ENCODE measurements at places on chromosomes 12 and 14.

GRCh38 chr12:32395026-32395425, 4.3 kb upstream of the FGD4 start:
- no peak for DNase-seq

GRCh38 chr14:55245657-55246268, 25.5 kb upstream of the FBXO34 start:
- DNase-seq: peak; percentile 46

DNA sequence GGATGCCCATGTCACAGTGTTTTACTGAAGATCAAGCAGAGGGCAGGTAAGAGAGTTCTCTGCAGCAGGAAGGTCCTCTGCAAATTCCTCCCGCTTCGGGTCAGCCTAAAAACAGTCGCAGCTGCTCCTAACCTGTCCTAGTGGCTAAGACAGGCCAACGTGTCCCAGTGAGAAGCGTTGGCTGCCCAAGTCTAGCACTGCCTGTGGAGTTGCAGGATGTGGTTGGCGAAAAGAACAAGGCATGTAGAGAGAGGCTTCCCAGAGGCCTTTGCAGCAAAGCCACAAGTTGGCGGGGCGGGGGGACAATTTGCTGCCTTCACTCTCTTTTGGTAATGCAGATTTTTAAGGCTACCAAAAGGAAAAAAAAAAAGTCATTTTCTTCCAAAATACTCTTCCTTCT, 340.1 kb downstream of the BCL11B start:
- no peak for DNase-seq

DNA sequence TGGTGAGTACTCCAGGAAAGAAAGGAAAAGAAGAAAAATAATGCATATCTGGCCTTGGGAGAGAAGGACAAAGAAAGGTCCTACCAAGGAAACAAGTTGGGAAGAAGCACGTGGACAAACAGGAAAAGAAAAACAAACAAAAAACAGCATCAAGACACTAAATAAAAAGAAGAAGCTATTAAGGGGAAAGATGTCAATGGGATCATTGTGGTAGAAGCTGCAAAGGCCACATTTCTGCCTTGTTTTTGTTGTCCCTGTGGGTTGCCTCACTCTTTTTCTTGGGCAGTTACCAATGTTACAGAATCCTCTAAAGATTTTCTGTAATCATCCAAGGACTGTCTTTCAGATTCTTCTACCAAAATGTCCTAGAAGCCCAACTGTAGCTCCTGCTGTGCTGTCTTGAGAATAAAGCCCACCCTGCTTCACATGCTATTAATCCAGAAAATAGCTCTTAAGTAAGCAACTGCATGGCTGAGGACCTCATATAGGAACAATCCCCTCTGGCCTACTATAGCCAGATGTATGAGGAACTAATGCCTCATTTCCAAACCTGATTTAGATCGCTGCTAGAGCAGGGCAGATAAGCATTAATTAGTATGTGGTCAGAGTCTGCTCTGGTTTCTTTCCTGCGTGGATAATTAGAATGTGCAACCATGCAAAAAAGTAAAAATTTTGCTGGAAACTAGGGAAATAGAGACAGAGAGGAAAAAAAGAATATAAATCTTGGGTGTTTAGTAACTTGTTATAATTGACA, 10.2 kb upstream of the CPNE8 start:
- no peak for DNase-seq

DNA sequence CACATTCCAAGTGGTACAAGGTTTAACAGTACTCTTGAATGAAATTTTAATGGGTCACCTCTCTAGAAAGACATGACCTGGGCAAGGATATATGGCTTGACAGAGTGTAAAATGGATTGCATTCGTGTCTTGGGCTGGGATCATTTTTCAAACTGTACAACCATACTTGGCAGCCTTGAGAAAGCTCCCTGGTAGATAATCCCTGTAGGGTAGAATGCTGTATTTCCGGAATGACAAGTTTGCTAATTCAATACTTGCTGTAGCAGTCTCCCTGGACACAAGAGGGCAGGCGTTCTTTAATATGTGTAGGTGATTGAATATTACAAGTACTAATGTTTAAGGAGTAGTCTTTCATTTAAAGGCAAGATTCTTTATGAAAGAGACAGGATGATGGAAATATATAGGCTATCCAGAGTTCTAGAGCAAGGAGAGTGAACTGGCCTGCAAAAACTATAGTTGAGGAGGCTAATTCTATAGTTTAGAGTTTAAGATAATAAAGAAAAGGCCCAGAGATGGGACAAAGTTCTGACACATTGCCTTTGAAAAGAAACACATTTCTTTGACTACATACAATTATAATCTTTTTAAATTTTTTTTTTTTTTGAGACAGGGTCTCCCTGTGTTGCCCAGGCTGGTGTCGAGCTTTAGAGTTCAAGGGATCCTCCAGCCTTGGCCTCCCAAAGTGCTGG, 53.4 kb downstream of the PLBD1 start:
- peak; percentile 22 for DNase-seq

DNA sequence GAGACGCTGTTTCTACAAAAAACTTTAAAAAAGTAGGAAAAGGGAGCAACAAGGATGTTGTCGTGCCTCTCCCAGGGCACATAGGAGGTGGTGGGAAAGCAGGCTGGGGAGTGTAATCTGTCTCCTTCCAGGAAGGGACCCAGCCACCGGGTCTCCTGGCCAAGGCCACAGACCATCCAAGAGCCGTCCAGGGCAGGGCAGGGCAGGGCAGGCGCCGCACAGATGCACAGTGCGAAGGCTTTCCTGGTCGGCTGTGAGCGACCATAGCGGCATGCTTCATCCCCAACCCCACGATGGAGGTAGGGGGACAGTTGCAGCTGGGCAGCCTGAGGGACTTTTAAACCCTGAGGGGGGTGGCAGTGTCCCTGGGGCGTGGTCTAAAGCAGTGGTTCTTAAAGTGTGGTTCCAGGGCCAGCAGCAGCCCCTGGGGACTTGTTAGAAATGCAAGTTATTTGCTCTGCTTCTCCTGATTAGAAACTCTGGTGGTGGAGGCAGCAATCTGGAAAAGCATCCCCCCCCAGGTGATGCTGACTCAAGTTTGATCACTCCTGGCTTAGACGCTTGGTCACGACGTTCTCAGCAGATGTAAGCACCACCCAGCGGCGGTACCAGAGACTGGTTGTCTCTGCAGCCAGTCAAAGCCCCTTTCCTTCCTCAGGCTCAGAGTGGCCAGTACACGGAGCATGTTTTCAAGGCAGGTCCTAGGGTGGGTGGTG, 197.4 kb upstream of the PRMT8 start:
- DNase-seq: peak; percentile 58

- no peak for DNase-seq
Measured at GRCh38 chr12:7605900-7606465, 59.7 kb downstream of the APOBEC1 start.

DNA sequence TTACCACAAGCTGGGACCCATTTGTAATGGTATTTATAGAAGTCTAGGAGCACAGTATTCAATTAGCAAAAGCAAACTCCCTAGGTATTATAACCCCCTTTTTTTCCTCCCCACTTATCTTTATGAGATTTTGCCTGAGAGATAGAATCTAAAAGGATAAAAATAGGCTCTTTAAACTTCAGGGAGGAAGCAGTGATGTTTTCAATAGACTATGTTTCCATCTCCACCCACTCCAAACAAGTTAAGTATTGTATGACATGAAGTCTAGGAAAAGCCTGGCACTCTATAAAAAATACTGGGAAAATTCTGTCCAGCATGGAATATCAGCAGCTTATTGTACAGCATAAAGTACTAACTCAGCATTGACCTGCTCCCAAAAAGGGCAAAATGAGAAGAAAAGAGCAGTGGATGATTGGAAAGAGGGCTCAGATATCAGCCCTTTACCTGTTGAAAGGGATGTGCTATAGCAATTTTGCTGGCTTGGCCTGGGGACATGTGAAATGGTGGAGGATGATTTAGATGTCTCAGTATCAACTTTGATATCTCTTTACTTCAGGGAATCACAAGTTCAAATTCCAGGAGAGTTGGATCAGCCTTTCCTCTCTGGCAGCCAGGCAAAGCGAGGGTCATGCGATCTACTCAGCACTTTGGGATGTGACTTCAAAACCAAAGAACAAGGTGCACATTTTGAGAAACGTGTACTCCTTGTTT, 72.4 kb downstream of the IGF1 start:
- DNase-seq: peak; percentile 37

GRCh38 chr12:68479261-68479895, 131.3 kb upstream of the RAP1B start:
- peak; percentile 73 for DNase-seq

DNA sequence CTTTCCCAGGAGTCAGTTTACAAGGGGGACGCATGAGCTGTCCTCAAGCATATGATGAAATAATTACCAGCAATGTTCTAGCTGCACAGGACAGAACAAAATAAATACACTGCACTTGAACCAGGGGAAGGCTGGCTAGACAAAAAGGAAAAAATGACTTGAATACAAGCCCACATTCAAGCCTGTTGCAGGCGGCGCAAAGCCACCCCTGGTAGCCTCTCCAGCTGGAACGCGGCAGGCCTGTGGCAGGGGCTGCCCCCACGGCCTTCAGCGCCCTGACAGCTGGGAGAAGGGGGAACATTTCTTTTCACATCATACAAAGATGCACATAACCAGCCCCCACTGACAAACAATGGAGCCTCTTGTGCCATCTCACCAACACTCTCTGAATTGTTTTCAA, 57.1 kb downstream of the TRAFD1 start:
- peak; percentile 49 for DNase-seq

GRCh38 chr14:80037349-80037748, 174.0 kb downstream of the DIO2 start:
- no peak for DNase-seq

DNA sequence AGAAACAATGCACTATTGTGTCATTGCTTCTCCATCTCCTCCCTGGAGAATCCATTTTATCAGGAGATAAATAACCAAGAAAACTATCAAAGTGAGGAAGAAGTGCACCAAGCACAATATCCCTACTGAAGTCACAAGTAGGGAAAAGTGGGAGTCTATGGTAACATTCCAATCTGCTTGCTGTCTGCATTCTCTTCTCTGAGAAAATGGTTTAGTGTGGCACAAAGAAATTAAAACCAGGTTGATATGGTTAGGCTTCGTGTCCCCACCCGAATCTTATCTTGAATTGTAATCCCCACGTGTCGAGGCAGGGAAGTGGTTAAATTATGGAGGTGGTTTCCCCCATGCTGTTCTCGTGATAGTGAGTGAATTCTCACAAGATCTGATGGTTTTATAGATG, 209.7 kb downstream of the PRKD1 start:
- DNase-seq: no peak

- no peak for DNase-seq
Measured at GRCh38 chr14:64688031-64688430, 16.2 kb upstream of the PLEKHG3 start.

DNA sequence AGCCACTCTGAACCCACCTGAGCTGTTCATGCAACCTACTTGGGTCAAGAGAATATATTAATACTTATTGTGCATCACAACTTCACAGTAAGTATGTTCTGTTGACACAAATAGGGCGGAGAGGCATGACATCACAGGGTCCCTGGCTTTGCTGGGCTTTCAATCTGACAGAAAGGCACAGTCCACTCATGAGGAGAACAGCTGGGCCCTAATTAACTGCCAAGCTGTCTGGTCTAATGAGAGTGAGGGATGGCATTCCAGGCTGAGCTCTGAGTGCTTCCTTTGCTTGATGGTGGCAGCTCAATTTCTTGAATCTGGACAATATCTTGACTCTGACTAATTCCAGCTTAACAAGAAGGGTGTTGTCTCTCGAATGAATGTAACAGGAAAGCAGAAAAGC, 2.0 kb downstream of the EFCAB11 start:
- no peak for DNase-seq

DNA sequence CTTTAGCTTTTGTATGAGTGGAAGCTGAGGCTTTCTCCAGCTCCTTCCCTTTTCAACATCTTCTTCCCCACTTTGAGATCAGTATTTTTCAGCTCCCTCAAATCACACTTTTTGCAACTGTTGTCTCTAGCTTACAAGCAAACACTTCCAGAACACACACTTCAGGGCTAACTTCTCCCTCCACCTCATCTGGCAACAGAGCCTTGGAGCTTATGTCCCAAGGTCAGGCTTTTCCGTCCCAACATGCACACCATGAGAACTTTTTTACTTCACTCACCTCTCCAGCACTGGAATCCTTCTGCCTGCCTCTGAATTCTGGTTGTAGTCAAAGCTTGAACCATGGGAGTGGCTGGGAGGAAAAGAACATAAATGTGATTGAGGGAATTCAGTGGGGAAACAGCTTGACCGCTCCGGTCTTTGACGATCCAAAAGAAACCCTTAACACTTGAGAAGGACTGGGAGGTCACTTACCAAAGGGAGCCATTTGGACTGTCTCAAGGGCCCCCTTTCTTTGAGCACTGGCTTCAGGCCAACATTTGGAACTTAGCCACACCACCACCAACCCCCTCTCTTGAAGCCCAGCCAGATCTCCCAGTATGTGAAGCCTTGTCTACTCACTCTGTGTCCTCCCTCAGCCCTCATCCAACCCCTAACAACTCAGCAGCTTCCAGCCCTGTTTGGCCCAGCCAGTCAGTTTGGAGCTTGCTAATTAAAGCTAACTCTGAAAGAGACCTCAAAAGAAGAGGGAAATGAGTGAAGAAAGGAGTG, 3.9 kb upstream of the BLOC1S1 start:
- no peak for DNase-seq

DNA sequence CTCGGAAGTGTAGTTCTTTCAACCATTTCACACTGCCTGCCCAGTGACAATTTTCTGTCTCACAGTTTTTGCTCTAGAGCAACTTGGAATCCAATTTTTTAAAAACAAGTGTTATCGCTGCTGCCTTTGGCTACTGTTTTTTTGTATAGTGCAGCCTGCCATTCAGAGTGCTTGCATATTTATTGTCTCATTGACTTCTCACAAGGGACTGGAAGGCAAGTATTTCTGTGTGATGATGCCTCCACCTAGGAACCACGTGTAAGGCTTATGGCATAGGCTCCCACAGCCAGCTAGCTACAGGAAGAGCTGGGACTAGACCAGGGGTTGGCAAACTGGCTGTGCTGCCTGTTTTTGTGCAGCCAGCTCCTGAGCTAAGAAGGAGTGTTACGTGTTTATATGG, 903 bp downstream of the PARPBP start:
- DNase-seq: peak; percentile 26

- peak; percentile 84 for DNase-seq
Measured at GRCh38 chr14:32473464-32473855, 144.4 kb downstream of the AKAP6 start.

GRCh38 chr14:71115821-71116567, 208.7 kb downstream of the PCNX1 start:
- DNase-seq: no peak

DNA sequence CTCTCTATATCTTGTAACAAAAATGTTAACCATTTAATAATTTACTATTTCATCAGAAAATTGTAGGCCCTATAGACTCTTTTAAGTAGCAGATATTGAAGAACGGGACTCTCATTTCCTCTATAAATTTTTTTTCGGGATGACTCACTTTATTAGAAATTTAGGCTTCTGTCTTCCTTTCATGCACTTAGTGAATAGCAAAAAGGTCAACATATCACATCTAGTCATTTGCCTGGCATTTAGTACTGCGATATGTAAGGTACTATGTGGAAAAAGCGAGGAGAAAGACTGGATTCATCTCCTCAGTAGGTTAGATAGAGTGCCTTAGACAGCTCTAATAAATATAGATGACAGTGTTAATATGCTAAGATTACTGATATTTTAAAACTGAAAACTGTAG, 166.3 kb upstream of the PTPRQ start:
- DNase-seq: no peak
